Stromal cell of bone marrow (primary cell): ENCODE measurements at places on chromosomes 12 and 14.

- no peak for DNase-seq
Measured at GRCh38 chr12:85971800-85972199, 97.7 kb downstream of the NTS start.

DNA sequence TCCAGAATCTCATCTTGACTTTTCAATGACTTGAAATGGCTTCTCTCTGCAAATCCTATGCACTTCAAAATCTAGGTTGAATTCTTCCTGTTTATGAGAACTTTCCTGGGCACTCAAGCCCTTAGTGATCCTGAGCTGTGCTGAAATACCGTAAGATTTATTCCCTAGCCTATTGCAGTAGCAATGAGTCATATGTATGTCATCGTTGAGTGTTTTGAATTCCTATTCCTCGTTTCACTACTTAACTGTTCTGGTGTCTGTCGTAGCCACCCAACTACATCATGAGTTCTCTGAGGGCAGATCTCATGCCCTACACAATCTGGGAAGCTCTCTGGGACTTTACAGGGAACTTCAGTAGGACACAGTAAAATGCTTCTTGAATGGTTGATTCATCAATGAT is 190.8 kb upstream of the TMEM132C start:
- peak; percentile 77 for DNase-seq

- DNase-seq, result no peak
Measured at GRCh38 chr14:74495356-74495755, 1.8 kb downstream of the ISCA2 start.

DNA sequence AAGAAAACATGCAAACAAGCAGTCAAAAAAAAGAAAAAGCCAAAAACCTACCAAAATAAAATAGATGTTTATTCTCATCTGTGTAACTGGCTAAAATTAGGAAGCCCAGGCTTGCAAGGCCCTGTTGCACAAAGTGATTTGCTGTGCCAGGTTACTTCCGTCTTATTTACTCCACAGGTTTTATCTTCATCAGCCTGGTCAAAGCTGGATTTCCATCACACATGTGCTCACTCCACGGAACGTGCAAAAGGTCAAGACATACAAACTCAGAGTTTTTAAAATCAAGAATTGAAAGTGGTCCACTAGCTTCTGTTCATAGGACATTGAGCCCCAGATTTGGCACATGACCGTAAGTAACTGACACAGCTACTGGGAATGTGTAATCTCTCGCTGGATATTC is 14.8 kb downstream of the KCNJ8 start:
- no peak for DNase-seq

DNA sequence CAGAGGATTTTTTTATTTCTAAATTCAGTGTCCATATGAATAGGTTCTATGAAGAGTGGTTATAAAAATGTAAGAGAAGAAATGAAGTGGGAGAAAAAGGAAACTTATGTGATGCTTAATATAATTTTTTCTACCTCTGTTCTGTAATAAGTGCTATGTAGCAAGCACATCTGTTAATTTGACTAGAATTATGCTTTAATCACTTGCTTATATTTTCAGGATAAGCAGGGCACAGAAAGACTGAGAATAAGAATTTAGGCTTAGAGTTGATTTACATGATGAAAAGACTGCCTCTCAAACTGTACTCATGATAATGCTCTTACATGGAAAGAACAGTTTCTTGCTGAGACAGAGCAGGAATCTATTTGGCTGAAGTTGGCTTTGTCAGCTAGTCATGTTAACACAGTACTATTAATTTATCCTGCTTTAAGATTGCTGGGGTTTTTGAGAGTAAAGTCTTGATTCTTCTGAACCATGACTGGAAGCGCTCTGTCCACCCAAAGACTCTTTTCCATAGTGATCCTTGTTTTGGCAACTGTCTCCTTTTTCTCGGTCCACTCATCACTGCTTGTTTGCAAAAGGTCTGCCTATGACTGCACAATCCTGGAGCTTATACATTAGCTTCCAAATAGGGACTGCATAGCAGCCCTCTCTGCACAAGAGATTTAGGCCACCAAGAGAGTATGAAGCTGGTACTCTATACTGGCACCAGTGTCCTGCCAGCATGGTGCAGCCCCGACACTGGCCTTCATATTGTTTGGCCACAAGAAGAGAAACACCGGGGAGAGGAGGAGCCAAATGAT is 98.8 kb downstream of the AKAP6 start:
- DNase-seq, result no peak

- DNase-seq, result no peak
Measured at GRCh38 chr12:104012331-104012730, 37.7 kb downstream of the GLT8D2 start.

GRCh38 chr12:6214633-6215032 is 14.4 kb downstream of the CD9 start:
- no peak for DNase-seq

DNA sequence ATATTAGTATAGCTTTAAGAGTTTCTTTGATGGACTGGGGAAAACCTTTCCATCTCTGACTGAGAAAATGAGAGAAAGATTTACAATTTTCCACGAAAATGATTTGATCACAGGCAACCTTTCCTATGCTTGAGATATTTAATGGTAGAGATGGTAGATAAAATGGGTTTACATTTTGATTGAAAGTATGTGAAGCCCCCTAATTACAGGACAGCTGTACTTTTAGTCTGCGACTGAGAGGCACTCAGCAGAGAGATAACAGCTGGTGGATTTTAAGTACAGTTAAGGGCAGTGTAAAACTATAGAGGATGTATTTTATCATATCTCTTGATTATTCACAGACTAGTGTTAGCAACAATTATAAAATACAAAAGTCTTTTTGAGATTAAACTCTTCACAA is 40.7 kb downstream of the C12orf50 start:
- DNase-seq, result no peak

GRCh38 chr14:59067127-59067894 is 121.2 kb upstream of the DAAM1 start:
- no peak for DNase-seq

DNA sequence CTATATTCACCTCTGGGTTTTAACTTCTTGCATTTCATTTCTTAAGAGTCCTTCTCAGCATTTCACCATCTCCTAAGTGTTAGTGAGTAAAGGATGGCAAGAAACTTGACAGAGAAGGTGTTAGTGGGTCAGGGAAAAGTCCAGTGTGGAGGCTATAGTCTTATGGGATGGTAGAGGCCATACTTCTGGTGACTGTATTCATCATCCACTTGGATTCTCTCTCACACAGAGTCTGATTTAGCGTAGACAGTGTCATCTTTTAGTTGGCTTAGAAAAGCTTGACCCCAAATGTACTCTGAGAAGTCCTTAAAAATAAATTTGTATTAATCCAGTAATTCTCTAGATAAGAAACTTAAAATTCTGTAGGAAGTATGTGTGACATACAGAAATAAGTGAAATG is 232.4 kb upstream of the FBXO33 start:
- no peak for DNase-seq

GRCh38 chr12:20213723-20214625 is 154.4 kb upstream of the PDE3A start:
- DNase-seq, result no peak

DNA sequence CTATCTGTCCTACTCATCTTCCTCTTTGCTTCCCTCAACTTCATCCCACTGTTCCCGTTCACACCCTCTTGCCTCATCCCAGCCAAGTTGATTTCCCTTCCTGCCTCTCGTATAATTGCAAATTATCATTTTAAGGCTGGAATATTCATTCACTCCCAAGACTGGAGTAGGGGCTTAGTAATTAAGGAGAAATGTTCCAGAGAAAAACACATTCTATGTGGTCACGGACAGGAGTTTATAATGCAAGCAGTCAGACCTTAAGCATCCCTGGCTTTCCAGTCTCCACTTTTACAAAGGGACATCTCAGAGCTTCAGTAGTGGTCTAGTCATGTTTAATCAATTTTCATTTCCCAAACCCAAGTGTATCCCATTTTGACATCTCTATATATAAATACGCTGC is 54.9 kb downstream of the TMEM132D start:
- no peak for DNase-seq

GRCh38 chr14:58870961-58871360 is 233.2 kb downstream of the DACT1 start:
- no peak for DNase-seq

- DNase-seq, result no peak
Measured at GRCh38 chr14:89578156-89578555, 161.1 kb upstream of the FOXN3 start.

- DNase-seq, result peak; percentile 21
Measured at GRCh38 chr12:94994312-94994711, 9.2 kb downstream of the NDUFA12 start.

- DNase-seq, result no peak
Measured at GRCh38 chr12:94710933-94711332, 60.6 kb upstream of the TMCC3 start.

- DNase-seq, result no peak
Measured at GRCh38 chr12:118397708-118398440, 21.5 kb downstream of the SUDS3 start.

GRCh38 chr14:99475179-99475578 is 5.5 kb downstream of the SETD3 start:
- no peak for DNase-seq

GRCh38 chr14:91755570-91756295 is 23.8 kb upstream of the CATSPERB start:
- DNase-seq, result no peak

GRCh38 chr12:109625131-109625559 is 51.6 kb downstream of the MVK start:
- peak; percentile 29 for DNase-seq

DNA sequence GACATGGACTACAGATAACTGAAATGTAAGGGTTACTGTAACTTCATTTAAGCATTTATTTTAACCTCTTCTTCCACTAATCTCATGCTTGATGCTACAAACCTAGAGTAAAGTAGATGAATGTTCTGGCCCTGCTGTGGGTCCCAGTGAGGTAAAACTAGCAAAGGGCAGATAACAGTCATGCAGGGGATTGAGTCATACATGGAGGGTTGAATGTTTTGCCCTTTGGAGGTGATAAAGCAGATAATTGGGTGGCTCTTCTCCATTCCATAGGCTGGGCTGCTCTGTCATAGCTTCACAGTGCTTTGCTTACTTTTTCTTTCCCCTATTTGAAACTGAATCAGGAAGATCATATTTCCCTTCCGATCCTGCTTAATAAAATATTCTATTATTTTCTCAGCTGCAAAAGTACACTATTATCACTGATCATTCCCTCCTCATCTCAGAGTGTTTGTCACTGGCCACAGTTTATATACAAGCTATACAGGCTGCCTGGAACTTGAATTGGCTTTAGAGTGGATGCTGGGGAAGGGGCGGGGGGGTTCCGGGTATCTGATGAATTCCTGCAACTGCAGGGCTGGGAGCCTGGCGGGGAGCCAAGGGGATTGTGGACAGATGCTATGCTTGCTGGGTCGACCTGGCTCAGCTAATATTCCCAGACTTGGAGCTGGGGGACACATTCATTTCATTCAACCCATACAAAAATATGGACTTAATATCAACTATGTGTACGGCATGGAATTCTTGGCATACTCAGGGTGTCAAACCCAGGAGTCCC is 235.1 kb downstream of the NRXN3 start:
- DNase-seq, result no peak

DNA sequence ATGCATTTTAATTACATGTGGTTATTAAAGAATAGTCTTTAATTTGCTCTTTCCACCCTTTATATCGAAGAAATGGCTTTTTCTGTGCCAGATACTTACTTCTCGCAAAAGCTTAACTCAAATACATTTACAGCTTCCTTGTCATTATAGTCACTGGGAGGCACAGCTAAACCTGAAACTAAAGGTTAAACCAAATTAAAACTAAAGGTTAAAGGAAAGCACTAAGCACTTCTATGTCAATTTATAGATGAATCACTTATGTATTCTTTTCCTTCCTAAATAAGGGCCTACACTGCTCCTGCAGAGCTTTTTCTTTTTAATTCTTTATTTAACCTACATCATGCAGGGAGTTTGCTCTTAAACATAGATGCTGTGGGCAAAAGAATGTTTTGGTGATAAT is 9.1 kb downstream of the C14orf93 start:
- no peak for DNase-seq

GRCh38 chr14:31283578-31284252 is 76.1 kb upstream of the HECTD1 start:
- peak; percentile 21 for DNase-seq

DNA sequence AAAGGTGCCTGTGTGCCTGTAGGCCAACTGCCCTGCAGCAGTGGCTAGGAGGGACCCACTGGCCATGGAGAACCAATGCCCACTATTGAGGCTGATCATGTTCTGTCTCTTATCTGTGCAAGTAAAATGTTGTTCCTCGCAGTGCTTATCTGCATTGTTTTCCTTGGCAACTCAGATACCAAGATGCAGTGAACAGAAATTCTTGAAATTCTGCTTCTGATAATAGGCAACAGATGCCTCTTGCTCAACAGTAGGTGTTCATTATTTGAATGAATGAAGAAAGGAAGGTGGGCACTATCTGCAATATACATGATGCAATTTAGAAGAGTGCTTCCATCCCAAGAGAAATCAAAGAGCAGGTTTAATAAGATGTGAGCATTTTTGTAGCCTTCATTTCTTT is 232.2 kb downstream of the NUAK1 start:
- no peak for DNase-seq

DNA sequence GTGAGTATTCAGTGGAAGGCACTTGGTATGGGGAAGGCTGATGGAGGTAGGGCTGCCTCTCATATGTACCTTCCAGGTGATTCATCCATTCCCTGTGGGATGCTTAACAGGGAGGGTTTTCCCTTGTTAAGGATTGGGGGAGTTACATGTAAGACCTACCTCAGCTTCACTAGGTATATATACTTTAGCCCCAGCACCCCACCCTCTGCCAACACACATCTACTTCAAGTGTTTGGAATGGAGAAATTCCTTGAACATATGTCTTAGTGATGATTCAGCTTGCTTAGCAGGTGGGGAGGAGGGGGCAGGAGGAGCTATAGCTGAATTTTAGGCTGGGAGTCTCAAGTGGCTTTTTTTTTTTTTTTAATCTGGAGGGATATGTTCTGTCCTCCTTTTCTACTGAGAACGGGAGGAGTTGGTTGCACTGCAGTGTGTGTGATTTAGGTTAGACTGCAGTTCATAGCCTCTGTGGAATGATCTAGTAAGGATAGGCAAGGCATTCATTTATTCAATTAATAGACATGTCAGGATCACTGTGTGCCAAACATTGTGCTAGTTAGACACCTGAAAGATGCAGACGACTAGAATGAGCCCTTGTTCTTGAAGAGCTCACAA is 1.7 kb downstream of the PIP4K2C start:
- no peak for DNase-seq

DNA sequence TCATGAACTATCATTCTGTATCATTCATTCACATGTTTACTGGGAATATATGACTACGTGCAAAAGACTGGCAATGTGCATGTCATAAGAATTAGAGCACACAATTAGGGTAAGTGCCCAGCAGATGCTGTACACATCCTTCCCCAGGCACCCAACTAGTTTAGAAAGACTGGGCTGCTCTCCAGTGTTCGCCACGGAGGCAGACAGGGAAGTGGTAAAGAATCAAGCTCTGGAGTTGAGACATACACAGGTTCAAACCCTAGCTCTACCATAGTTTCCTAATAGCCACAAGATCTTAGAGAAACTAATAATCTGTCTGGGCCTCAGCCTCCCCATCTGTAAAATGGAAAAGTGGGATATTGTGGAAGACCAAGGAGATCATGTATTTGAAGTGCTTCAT is 6.8 kb downstream of the TMCC3 start:
- no peak for DNase-seq

- no peak for DNase-seq
Measured at GRCh38 chr12:47155457-47156166, 75.9 kb upstream of the AMIGO2 start.
